SIG-M5 (cell line): ENCODE measurements at places on chromosomes 2 and 18.

GRCh38 chr2:136132825-136133155 lies 14.8 kb upstream of the CXCR4 start:
- no peak for DNase-seq

DNA sequence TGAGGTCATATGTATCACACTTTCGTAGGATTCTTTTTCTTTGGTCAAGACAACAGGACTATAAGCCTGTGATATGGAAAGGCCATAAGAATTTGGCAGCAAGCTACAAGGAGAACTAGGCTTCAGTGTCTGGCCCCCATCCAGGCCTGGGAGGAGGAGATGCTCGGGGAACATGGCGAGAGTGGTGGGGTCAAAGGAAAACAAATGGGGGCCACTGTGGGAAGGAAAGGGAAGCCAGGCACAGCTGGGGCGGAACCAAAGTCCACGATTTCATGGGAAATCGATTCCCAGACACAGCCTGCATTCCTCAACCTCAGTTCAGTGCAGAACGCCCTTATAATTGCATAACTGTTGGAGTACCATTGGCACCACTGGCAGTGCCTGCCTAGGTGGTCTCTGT lies 58.2 kb downstream of the MBP start:
- DNase-seq = no peak

GRCh38 chr2:45293182-45293581 lies 283.9 kb upstream of the SIX2 start:
- DNase-seq = no peak

- no peak for DNase-seq
Measured at GRCh38 chr2:181378491-181378890, 78.7 kb upstream of the ITGA4 start.

GRCh38 chr2:119011162-119011909 lies 69.3 kb downstream of the MARCO start:
- no peak for DNase-seq

DNA sequence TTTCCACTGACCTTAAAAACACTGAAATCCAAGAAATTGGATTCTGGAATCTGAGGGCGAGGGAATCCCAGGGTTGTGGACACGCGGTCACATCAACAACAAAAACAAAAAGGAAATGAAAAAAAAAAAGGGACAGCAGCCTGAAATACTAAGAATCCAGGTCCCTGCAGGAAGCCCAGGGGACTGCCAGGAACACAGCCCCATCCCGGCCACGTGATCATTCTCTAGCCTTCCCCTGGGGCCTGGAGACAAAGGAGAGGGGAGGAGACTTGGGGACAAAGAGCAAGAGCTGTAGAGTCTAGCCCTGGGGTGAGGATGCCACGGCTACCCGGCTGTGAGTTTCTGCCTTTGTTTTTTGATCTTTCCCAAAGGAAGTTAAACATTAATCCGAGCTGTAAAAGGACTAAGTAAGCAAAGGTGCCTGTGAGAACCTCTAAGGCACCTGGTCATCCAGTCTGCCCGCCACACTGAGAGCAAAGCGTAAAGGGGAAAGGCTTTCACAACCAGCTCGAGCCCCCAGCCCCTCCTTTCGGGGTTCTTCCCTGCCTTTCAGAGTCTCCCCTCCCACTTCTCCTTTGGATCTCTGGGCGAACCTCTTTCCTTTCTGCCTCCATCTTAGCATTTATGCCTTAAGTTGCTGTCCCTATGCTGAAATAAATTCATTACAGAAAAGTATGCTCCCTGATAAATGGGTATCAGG lies 57.9 kb upstream of the MSH2 start:
- no peak for DNase-seq

- DNase-seq = no peak
Measured at GRCh38 chr2:229446350-229446749, 175.3 kb upstream of the PID1 start.

DNA sequence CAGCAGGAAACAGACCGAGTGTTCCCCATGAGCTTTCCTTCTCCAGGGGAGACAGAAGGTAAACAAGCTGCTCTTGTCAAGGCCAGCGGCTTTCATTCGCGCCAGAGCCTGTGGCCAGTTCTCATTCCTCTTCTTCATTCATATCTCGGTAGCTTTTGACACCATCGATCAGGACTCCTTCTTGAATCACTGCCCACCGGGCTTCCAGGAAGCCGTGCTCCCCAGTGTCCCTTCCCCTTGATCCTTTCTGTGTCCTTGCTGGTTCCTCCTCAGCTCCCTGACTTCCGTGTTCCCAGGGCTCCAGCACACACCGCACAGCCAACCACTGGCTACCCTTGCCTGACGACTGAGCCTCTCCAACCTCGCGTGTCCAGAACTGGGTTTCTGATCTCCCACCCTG lies 14.1 kb downstream of the SLC66A3 start:
- no peak for DNase-seq

DNA sequence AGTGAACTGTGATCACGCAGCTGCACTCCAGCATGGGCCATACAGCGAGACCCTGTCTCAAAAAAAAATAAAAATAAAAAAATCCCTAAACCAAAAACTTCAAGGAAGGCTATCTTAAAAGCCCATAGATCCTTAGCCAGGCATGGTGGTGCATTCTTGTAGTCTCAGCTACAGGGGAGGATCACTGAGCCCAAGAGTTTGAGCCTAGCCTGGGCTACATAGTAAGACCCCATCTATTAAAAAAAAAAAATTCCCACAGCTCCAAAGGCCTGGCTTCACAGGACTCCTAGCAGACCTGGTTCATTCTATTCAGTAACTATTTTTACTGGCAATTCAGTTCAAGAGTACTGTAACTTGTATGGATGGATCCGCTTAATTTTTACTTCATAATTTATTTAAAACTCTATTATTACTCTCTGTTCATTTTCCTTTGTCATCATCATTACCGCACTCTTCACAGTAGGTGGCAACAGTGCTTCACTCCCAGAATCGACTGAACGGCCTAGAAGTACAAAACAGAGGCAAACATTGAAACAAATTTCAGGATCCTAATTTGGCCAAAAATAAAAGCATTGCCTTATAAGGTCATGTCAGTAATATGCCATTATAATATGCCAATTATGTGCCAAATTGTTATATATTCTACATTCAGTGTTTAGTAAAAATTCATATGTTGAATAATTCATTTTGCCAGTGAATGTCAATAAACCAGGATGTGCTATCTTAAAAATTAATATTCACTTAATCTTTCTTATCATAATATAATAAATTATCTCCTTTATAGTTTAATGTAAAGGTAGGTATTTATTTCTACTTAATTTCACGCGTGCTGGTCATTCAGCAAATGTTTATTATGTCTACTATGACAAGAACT lies 14.3 kb upstream of the STAM2 start:
- DNase-seq = no peak

DNA sequence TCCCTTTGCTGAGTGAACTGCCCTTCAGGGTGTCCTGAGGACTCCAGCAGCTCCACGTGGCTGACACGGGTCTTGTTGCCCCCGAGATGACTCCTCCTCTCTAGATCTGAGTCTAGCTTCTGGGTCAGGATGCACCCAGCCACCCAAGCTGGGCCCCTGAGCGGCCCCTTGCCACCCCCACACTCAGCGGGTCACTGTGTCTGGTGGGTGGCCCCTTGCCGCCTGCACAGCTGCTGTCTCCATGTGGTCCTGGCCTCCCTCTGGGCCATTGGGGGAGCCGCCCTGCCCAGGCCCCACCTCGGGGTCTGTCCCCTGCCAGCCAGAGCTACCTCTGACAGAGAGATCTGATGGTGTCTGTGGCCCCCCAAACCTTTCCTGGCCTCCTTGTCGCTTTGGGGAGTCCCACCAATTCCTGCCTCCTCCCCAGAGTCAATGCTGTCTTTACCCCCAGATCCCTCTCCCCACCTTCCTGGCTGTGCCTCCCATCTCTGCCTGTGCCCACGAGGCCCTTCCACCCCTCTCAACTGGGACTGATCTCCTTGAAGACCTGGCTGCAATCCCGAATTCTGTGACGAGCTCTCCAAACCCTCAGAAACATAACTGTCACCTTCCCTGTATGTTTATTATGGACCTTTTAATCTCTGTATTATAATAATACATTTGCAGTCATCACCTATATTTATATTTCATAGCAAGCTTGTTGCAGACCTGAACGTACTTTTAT lies 46.5 kb downstream of the TWIST2 start:
- DNase-seq = no peak

DNA sequence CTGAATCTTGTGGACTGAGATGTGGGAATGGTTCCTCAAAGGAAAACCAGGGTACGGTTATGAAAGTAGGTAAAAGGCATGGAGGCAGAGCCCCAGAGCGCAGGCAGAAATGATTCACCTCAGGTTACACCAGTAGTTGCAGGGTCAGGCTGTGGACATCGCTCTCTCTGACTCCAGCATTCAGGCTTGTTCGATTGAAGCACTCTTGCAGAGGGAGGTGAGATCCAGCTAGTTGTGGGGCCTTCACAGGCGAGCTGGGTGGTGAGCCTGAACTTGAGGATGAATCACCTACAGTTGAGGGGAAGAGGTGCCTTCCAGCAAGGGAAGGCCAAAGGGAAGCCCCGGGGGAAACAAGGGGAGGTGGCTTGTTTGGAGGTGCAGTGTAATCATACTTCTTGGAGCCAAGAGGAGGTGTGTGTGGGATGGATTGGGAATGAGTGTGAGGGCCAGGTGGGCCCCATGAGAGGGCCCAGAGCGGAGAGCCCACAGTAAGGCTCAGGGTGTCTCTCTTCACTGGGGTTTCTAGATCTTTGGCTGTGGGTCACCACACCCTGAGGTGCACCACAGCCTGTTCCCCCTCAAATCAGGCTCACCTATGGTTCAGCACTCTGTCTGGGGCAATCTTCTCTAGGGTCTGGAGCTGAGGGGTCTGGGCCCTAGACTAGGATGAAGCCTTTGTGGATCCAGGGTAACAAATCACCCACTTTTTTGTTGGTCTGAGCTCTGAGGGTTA lies 48.5 kb upstream of the MCFD2 start:
- DNase-seq = no peak

DNA sequence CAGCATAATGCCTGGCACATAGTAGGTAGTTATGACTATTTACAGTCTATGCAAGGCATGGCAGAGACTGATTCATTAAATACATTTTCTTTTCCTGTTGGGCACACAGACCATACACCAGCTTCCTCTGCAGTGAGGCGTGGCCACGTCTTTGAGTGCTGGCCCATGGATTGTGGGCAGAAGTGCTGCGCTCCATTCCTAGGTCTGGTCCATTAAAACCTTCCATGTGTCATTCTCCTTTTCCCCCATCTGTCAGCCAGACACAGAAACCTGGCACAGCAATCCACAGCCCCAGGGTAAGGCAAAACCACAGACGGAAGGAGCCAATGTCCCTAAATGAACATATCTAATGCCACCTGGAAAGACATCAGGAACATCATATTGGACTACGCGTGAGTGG lies 141.9 kb downstream of the TTC32 start:
- DNase-seq = no peak

GRCh38 chr2:120243211-120243610 lies 9.4 kb upstream of the RALB start:
- DNase-seq = no peak

DNA sequence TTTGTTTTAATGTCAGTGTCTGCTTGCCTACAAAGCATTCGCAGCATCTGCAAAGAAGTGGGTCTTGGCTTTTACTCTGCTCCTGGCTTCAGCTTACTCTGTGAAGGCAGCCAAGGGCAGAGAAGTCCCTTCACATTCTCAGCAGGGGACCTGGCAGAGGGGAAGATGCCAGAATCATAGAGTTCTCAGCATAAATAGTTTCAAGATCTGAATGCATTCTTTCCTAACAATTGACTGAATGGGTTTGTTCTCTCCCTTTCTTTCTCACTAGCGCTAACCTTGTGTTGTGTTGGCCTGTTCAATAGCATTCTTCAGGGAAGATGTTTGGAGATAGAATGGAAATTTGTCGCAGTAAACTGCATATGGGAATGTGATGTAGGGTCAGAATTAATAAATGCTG lies 106.9 kb downstream of the FARSB start:
- DNase-seq = no peak

GRCh38 chr2:207772081-207772843 lies 2.6 kb upstream of the FZD5 start:
- no peak for DNase-seq

GRCh38 chr2:210503001-210503623 lies 26.6 kb upstream of the LANCL1 start:
- no peak for DNase-seq

- no peak for DNase-seq
Measured at GRCh38 chr2:187869195-187869594, 315.0 kb upstream of the TFPI start.

- no peak for DNase-seq
Measured at GRCh38 chr2:105683011-105683492, 61.7 kb upstream of the NCK2 start.

DNA sequence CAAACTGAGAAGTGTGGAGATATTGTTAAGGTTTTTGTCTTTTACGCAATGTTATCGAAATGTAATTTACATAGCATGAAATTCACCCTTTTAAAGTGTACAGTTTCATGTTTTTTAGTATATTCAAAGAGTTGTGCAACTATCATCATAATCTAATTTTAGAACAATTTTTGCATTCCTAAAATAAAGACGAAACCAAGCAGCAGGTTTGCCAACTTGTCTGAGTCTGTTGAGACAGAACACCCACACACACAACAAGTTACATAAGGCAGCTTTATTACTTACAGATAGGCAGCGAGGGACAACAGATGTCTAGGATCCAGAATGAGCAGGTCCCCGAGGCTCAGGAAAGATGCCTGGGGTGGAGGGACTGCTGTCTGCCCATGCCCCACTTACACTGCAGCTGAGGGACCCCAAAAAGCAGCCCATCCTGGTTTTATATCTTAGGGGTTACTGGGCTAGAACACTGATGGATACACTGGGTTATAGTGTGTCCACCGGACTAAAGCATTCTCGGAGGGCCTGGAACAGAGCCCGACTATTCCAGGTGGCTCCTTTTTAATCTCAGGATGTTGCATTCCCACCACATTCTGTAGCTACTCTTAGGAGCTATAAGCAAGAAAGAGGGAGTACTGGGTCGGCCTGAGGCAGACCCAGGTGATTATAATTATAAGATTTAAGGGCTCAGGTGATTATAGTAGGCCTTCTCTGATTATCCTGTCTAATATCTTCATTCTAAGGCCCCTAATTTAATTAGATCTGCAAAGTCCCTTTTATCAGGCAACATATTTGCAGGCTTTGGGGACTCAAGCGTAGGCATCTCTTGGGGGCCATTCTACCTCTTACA lies 150.2 kb upstream of the DOK6 start:
- no peak for DNase-seq

DNA sequence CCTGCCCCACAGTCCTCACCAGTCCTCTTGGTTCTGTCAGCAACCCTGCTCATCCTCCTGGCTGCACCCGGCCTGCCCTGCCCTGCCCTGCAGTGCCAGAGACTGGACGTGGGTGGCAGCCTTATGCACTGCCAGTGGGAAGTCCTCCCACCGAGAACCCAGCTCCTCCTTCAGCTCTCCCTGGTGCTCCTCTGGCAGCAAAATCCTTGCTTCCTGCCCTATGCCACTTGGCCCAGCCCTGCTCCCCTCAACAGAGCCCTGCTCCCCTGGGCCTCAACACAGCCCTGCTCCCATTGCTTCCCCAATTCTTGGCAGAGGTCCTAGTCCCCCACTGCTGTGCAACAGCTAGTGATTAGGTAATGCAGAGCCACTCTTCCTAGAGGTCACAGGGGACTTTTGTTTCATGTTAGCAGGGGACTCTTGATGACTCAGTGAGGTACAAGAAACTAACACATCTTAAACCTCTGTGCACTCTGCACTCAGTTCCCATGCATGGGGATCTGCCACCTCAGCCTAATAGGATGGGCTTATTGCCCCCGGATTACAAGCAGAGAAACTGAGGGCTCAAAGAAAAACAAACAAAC lies 58.0 kb upstream of the EDAR start:
- peak; percentile 23 for DNase-seq

- no peak for DNase-seq
Measured at GRCh38 chr2:121455446-121455845, 75.2 kb upstream of the RNU4ATAC start.

- no peak for DNase-seq
Measured at GRCh38 chr18:12819322-12819721, 64.7 kb downstream of the PTPN2 start.
